AML-193 (cell line): ENCODE measurements at places on chromosomes 1 and 21.

DNA sequence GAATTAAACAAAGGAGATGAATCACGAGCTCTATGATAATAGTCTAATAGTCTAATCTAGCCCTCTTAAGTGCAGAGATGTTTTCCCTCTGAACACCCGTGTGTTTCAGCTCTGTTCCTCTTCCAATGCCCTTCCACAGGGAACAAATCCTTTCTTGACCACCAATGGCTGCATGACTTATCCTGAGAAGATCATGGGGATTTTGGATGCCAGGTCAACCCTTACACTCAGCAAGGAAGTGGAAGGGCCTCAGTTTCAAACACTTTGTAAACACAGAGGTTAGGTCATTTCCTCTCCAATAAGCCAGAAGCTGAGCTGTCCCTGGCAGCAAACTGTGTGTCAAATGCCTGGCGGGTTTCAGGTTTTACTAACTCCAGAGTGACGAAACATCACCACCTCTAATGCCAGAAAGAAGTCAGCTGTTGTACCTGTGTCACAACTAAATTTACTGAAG is 200.0 kb downstream of the GABPA start:
- no peak for DNase-seq

DNA sequence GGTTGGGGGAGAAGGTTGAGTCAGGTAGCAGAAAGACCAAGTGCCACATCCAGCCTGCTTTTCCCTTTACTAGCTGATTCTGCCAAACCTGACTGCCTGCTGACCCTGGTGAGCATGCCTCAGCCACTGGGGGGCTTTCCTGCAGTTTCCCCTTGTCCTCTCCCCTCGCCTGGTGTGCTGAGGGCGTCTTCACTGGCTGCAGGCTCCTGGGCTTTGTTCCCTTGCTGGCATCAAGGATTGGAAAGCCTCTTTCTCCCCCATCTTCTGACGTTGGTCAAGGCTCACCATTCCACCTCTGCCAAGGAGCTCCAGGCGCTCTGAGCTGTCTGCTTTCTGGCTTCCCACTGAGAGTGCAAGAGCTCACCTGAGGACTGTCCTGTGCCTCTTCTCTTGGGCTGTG is 28.4 kb downstream of the MAN1C1 start:
- no peak for DNase-seq

- DNase-seq, result no peak
Observed at GRCh38 chr1:229114315-229114714, 156.6 kb upstream of the RAB4A start.

GRCh38 chr1:10635992-10636391 is 160.5 kb downstream of the CASZ1 start:
- DNase-seq, result no peak

DNA sequence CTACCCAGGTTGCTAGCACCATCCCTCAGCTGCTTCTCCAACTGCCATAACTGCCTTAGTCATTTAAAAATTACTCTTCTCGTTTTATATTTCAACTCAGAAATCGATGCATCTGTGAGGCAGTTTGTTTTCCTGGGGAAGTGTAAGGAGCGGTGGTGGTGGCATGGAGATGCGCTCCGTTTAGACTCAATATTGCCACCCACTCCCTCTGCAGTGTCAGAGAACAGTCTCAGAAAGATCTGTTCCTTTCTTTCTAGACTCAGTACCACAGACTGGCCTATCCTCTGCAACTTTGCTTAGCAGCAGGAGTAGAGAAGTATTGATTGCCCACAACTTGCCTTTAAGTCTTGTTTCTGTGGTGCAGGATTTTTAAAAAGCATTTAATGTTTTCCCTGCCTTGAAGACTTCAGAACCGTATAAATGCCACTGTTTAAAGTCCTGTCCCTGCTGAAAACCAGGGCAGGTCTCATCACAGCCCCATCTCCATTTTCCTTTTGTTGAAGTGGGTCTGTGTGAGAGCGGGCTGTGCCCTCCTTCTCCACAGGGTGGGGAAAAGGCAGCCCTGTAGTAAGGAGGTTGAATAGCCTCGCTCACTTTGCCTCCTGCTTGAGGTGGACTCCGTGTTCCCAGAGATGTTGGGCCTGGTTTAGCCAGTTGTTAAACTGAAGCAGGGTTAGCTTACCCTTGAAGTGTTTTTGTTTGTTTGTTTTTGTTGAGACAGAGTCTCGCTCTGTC is 105.2 kb downstream of the NFIA start:
- no peak for DNase-seq

- no peak for DNase-seq
Observed at GRCh38 chr1:20705203-20705755, 12.5 kb downstream of the KIF17 start.

DNA sequence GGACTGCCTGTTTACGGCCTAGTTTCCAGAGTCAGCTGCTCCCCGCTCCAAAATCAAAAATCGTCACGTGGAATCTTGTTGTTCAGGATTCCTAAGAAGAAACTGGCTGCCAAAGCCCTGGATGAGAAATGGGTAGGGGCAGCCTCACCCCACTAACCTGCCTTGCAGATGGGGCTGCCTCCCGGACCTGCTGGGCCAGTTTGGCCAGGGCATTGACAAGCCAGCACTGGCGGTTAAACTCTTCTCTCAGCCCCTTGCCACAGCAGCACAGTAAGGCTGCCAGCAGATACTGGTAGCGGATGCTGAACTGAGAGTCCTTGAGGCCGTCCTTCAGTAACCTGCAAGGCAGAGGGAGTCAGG is 31.6 kb upstream of the PPP1R15B start:
- DNase-seq, result no peak

DNA sequence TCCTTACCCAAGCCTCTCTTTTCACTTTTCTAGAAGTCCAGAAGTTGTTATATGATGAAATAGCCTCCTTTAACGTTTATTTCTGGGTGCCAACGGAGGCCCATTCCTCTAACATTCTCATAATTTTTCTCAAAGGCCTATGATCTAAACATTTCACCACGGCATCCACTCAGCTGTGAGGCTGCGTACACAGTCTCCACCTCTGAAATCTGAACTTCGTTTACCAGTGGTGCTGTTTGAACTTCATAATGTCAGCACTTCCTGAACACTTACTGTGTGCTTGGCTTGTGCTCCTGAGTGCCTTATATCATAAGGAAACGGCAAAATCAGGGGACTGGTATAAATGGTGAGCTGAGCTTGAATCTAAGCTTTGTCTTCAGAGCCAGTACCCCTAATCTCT is 12.0 kb upstream of the RBP7 start:
- no peak for DNase-seq

DNA sequence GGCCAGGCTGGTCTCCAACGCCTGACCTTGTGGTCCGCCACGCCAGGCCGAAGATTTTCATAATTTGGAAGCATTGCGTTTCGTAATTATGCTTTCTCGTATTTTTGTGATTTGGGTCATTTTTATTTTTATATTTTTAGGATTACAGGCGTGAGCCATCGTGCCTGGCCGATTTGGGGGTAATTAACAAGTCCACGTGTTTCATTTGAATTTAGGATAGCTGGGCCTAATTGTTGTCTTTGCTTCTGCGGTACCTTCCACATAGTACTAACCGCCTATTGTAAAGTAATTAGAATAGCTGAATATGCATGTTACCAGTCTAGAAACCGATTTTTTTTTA is 1.0 kb downstream of the RCC1 start:
- DNase-seq, result no peak

GRCh38 chr1:41649396-41650027 is 165.0 kb upstream of the EDN2 start:
- DNase-seq, result no peak

GRCh38 chr1:110596312-110596711 is 9.8 kb downstream of the KCNA2 start:
- DNase-seq, result no peak

DNA sequence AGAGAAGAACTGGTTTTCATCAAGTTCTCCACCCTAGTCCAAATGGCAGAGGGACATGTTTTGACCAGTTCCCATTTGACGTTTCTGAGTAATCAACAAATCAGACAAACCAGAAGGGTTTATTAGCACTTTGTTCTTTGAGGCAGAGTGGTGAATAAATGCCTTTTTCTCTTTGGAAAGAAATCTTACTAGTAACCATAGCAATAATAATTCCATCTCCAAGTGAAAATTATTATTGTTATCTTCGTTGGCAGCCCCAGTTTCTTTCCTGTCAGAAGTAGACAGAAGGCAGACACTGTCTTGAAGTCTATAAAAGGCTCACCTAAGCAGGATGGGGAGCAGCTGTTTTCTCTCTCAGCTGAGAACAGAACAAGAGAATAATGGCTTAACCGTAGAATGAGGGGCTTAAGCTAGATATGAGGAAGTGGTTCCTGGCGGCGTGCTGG is 391.6 kb downstream of the PBX1 start:
- no peak for DNase-seq

DNA sequence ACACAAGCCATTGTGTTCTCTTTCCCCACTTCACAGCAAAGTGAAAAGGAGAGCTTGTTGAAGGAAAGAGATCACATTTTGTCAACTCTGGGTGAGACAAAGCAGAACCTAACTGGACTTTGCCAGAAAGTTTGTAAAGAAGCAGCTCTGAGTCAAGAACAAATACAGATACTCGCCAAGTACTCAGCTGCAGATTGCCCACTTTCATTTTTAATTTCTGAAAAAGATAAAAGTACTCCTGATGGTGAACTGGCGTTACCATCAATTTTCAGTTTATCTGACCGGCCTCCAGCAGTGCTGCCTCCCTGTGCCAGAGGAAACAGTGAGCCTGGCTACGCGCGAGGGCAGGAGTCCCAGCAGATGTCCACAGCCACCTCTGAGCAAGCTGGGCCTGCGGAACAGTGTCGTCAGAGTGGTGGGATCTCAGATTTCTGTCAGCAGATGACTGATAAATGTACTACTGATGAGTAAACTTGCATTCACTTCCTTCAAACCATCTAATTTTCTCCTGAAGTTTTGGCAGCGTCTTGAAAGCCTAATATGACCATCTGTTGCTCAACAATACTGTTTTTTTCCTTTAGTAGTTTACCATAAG is 43.7 kb downstream of the BACH1 start:
- DNase-seq, result no peak

- no peak for DNase-seq
Observed at GRCh38 chr1:62068416-62068843, 126.2 kb upstream of the L1TD1 start.
